ENCODE measurements at places on chromosomes 6 and 20.

- no peak for DNase-seq
Measured at GRCh38 chr6:20919677-20920385, 385.6 kb downstream of the CDKAL1 start.

DNA sequence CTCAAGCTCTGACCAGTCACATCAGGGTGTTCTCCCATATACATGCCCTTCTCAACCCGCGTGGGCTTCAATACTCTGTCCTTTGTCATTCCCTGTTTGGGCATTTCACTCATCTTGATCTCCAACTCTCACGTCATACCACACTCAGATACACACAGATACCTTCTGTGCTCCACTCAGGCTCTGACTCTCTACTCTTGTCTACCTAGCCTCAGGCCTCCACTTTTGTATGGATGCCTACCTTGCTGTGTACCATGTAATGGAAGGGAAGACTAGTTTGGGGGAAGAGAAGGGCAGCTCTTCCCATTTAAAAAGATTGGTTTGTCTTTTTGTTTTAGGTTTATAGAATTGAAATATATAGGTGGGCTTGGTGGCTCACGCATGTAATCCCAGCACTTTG lies 48.6 kb downstream of the ASXL1 start:
- no peak for DNase-seq

GRCh38 chr20:53284696-53285095 lies 308.9 kb downstream of the ZNF217 start:
- no peak for DNase-seq

DNA sequence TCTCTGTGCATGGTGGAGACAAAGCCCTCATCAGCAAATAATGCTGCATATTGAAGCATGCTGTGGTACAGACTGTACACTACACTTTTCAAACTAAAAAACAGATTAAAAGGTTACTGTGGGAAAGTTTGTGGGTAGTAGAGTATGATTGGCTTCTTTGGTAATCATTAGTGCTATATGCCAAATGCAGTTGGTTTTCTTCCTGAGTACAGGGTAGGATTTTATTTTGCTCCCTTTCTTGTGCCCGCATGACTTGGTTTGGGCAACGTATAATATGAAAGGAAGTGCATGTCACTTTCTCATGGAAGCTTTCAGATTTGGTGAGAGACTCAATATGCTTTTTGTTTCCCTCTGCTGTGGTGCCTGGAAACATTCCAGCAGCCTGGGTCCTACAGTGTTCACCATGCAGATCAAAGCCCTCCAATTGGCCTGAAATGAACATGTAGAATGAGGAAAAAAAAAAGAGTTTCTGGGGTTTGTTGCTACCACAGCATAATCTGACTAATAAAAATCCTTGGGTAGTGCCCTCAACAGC lies 270.7 kb upstream of the ADGRB3 start:
- DNase-seq: no peak

DNA sequence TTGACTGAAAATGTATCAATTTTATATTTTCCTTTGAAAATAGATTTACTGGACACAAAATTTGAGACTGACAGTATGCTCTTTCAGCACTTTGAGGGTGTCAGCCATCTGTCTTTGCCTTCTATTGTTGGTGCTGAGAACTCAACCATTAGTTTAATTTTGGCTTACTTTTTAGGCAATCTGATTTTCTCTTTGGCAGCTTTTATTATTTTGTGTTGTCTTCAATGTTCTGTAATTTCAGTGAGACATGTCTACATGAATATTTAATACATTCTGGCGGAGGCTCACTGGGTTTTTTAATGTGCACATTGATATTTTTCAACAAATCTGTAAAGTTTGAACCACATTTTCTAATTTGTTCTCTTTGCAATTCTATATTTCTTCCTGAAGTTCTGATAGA lies 648.6 kb downstream of the C6orf118 start:
- DNase-seq: no peak

GRCh38 chr6:170076466-170077165 lies 214.3 kb downstream of the DLL1 start:
- peak; percentile 1 for DNase-seq

GRCh38 chr6:39321761-39322160 lies 741 bp downstream of the KCNK16 start:
- no peak for DNase-seq

- DNase-seq: no peak
Measured at GRCh38 chr6:142374965-142375733, 73.3 kb downstream of the ADGRG6 start.

- DNase-seq: peak; percentile 95
Measured at GRCh38 chr6:166258854-166259276, 49.3 kb downstream of the PRR18 start.

GRCh38 chr20:46240065-46240464 lies 68.2 kb downstream of the CDH22 start:
- no peak for DNase-seq

All from MV-4-11 (cell line).